ENCODE measurements at places on chromosomes 3 and 15.

GRCh38 chr15:58932710-58933280 lies 684 bp downstream of the SLTM start:
- peak; percentile 64 for DNase-seq

DNA sequence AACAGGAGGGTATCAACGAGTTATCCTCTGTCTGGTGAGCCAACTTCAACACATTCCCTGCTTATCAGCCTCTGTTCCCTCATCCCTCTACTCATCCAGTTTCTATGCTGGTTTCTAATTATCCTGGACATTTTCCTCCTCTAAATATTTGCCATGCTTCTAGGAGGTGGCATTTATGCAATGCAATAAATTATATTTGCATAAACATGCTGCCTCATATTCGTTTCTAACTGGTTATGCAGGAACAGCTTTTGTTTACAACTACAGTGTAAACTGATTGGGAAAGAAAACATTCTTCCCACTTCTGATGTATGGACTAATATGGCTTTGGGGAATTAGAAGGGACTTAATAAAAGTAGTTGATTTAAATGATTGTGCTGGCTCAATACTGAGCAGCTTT lies 122.3 kb downstream of the TFG start:
- no peak for DNase-seq

GRCh38 chr3:42001777-42002176 lies 39.9 kb upstream of the ULK4 start:
- no peak for DNase-seq

GRCh38 chr15:101006931-101007691 lies 88.0 kb downstream of the LRRK1 start:
- peak; percentile 95 for DNase-seq

- DNase-seq = no peak
Observed at GRCh38 chr3:176799675-176800074, 397.6 kb downstream of the TBL1XR1 start.

DNA sequence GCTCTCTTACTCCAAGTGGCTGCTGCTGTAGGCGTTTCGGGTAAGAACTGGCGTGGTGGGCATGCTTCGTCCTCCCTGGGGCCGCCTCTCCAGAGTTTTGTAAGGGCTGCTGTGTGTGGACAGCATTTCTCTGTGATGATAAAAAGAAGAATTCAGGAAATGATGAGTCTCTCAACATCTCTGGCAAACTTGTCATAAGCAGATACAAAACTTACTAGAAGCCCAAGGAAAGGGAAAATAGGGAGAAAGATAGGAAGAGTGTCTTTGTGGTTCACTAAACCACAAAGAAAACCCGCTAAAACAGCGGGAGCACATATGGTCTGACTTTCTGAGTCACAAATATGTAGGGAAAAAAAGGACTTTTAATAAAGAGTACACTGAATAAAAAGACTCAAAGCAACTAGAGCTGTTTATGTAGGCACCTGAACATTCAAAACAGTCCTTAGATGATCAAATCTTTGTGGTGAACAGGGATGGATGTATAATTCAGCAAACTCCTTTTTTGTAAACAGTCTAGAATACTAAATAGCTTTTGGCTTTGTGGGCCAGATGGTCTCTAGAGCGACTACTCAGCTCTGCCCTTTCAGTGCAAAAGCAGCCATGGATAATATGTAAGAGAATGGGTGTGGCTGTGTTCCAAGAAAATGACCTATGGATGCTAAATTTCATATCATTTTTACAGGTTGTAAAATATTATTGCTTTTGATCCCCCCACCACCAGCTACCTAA lies 60.4 kb upstream of the LMOD3 start:
- no peak for DNase-seq

- DNase-seq = no peak
Observed at GRCh38 chr3:192916371-192917027, 1.2 kb downstream of the MB21D2 start.

- no peak for DNase-seq
Observed at GRCh38 chr15:101326462-101327146, 31.6 kb upstream of the SNRPA1 start.

DNA sequence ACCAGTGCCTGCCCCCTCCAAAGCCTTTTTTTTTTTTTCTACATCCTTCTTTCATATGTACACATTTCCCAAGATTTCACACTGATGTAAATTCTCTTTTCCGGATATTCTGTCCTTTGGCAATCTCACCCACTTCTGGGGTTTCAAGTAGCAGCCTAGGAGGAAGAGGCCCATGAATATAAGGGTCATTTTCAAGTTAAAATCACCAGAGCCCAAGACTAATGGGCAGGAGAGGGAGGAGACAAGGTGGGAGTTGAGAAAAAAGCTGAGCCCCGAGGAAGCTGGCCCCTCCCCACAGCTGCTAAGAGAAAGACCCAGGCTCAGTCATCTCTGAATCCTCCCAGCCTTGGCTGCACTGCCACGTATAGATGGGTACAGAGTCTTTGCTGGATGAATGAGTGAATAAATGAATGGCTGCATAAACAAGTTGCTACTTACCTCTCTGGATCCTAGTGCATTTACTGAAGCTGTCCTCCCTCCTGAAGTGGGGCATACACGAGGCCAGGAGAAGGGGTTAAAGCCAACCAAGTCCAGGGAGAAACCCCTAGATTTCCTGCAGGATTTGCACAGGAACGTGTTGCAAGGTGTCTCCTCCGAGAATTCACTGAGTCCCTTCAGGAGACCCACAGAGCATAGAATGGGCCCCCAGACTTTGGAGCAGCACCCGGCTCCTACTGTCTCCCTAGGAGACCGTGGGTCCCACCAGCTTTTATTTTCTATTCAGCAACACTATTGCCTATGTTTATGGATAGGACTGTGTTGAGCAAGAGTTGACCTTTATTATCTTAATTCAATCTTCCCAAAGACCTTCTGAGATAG lies 100.8 kb upstream of the LIPC start:
- peak; percentile 87 for DNase-seq

GRCh38 chr3:25572336-25572735 lies 92.4 kb downstream of the TOP2B start:
- DNase-seq = no peak

DNA sequence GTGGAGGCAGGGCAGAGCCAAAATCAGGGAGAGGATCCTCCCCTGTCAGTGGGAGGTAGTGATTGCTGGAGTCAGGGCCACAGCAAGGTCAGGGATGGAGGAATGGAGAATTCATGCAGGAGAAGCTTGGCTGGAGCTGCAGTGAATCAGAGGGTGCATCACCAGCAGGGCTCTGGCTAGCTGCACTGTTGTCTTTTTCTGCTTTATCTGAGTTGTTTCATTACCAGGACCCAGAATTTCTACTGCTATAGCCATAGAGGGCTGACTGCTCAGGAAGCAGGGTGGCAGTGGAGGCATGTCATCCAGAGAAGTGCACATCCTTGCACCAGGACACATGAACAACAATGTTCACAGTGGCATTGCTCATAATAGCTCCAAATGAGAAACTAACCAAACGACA lies 113.5 kb upstream of the GALNT15 start:
- DNase-seq = no peak

DNA sequence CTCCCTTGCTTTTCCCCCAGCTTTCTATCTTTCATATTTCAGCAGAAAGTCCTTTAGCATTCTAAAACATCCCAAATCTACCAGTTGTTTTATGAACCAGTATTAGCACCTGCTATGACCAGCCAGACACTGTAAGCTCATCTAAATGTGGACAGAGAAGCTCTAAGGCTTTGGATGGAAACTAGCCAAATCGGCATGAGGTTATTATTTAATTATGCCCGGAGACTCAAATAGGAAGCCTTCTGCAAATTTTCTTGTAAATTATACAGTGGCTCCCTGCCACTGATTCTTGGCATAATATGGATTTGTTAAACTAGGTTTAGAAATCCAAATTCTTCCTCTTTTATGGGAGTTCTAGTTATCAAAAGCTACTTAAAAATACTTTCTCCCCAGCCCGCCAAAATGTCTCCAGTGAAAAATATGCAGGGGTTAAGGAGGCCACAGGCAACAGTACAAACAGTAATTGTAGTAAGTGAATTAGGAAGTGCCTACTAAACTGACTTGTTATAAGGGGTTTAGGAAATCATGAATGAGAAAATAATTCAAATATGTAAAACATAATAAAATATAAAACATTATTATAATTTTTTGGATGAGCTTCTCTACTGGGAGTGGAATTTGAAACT lies 15.4 kb downstream of the MYH15 start:
- DNase-seq = no peak

GRCh38 chr3:149460117-149460516 lies 14.4 kb upstream of the TM4SF4 start:
- DNase-seq = no peak
